ENCODE measurements at places on chromosomes 16 and 17.

GRCh38 chr17:33949100-33949499 lies 306.0 kb upstream of the CCL2 start:
- DNase-seq: no peak

GRCh38 chr16:19505600-19506303 lies 16.1 kb downstream of the GDE1 start:
- no peak for DNase-seq

- DNase-seq: no peak
Observed at GRCh38 chr17:57589151-57590034, 155.7 kb downstream of the CCDC182 start.

- no peak for DNase-seq
Observed at GRCh38 chr16:12429756-12430155, 373.9 kb downstream of the CPPED1 start.

DNA sequence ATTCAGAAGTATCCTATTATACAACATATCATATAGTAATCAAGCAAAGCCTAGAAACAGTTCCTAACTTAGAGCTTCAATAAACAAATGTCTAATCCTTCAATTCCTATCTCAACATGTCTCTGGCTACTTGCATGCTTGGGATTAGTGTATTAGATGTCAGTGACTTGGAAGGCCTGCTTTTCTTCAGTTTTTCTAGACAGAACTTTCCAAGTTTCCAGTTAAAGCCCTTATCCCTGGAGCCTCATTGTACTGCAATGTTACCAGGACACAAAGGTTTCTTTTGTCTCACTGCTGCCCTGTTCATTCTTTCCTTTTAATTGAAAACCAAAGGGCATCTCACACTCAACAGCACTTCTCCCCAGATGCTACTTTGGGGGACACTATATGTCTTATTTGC lies 16.5 kb downstream of the PSME3IP1 start:
- no peak for DNase-seq

DNA sequence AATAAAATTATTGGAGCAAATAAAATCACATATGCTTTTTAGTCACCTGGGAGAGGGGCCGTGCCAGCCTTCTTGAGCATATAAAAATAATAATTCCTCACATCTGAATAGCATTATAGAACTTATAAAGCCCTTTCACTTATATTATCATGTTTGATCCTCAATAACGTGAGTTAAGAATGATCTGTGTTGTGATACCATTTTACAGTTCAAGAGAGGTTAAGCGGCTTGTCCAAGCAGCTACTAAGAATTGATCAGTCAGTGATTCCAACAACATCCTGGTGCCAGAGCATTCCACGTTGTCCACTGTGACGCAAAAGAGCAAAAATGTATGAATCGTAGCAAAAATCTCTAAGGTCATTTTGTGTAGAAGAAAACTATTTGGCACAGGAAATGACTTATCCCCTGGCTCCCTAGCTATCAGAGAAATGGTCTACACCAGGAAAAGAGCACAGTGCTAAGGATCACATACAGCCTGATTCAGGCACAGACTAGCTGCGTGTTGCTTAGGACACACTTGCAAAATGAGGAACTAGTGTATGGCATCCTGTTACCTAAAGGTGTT lies 33.0 kb downstream of the ANKFN1 start:
- no peak for DNase-seq

GRCh38 chr16:1494129-1494640 lies 1.0 kb downstream of the TELO2 start:
- no peak for DNase-seq

- DNase-seq: no peak
Observed at GRCh38 chr17:78475211-78475610, 96.8 kb downstream of the PGS1 start.

- DNase-seq: no peak
Observed at GRCh38 chr17:17207998-17208397, 1.9 kb upstream of the PLD6 start.

DNA sequence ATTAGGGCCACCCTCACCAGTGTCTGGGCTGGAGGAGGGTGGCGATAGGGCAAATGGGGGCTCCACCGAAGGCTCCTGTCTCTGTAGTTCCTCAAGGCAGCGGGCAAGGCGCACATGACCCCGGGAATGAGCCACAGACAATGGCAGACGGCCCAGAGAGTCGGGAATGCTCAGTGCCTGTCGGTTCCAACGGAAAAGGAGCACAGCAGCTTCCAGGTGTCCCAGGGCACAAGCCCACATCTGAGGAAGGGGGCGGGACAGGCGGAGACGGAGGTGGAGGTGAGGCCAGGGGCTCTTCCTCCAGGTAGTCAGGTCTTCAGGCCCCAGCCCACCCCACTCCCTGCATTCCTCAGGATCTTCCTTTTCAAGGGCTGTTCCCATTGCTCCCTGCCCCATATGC lies 5.1 kb upstream of the SPAG7 start:
- DNase-seq: no peak

DNA sequence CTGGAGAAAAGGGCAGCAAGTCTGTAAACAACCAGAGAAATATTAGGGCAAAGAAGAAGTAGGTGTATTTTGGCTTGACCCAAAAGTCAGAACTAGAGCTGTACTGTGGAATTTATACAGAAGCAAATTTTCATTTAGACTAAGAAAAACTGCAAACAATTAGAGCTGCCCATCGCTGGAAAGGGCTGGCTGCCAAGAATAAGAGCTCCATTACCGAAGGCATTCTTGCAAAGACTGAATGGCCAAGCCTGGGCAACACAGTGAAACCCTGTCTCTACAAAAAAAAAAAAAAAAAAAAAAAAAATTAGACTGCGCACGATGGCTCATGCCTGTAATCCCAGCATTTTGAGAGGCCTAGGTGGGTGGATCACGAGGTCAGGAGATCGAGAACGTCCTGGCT lies 53.9 kb upstream of the TMC5 start:
- DNase-seq: no peak

GRCh38 chr16:55711959-55712876 lies 56.4 kb downstream of the SLC6A2 start:
- peak; percentile 27 for DNase-seq

DNA sequence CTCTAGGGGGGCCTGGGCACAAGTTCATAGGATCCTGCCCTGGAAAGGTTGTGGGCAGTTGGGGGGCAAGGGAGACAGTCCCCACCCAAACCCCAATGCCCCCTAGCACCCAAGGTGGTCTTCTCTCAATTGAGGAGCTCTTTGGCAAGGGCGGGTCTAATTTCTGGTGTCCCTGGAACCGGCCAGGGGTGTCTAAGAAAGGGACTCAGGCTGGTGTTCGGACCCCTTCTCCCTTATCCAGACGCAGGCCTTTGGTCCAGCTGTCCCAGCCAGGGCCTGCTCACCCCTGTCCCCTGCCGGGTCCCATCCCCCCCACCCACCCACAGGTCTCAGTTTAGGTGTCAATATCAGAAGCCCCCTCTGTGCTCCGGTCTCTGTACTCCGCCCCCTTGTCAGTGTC lies 860 bp upstream of the ARHGDIG start:
- no peak for DNase-seq

GRCh38 chr17:14547016-14547415 lies 246.1 kb downstream of the HS3ST3B1 start:
- no peak for DNase-seq

GRCh38 chr17:27810211-27810901 lies 10.0 kb upstream of the NOS2 start:
- no peak for DNase-seq

- no peak for DNase-seq
Observed at GRCh38 chr16:11231367-11231970, 24.5 kb downstream of the SOCS1 start.

DNA sequence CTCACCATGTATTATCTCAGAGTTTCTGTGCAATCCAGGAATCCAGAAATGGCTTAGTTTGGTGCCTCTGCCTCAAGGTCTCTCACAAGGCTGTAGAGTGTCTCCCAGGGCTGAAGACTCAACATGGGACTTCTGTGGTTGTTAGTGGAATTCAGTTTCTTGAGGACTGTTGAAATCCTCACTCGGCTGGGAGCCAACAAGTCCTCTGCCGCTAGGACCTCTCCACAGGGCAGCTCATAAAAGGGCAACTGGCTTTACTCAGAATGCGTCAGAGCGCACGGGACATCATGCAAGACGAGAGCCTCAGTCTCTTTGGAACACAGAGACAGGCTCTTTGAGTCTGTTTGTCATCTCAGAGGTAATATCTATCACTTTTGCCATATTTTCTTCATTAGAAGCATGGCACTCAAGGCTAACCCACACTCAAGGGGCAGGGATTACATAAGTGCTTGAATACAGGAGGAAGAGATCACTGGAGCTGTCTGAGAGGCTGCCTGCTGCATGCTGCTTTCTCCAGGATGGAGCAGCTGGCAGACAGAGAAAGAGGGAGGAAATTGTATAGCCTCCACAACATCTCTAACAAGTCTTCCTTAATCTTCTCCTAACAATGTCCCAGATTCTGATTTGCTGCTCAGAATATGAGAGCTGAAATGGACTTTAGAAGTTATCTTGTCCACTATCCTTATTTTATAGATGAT lies 97.5 kb upstream of the ASIC2 start:
- no peak for DNase-seq

DNA sequence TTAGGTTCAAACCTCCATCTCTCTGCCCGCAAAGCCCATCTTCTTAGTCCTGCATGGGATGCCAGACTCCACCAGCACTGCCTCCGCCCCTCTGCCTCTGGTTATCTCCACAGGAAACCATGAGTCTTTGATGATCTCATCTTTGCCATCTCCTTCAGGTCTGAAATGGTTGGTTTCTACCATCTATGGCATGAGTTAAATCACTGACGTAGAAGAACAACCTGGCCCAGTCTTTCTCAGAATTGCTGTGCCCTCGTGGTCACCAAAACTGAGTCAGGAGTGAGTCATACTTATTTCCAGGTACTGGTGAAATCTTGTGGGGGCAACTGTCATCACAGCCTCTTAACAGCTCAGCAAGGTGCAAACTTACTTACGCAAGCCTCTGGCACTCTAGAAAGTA lies 468.7 kb upstream of the C16orf82 start:
- DNase-seq: peak; percentile 4

Measured in caudate nucleus (tissue), 63 donors.